Stimulated activated CD4-positive, alpha-beta T cell treated with anti-CD3 and anti-CD28 coated beads, Interleukin-2, amount 100 ng/mL, for 24 hours (primary cell): ENCODE measurements at places on chromosomes 12 and 14.

- no peak for DNase-seq
Measured at GRCh38 chr12:5081016-5081415, 37.3 kb downstream of the KCNA5 start.

- no peak for DNase-seq
Measured at GRCh38 chr14:100608586-100609330, 21.5 kb upstream of the BEGAIN start.

- DNase-seq, result no peak
Measured at GRCh38 chr12:92574911-92575570, 127.7 kb upstream of the PLEKHG7 start.

DNA sequence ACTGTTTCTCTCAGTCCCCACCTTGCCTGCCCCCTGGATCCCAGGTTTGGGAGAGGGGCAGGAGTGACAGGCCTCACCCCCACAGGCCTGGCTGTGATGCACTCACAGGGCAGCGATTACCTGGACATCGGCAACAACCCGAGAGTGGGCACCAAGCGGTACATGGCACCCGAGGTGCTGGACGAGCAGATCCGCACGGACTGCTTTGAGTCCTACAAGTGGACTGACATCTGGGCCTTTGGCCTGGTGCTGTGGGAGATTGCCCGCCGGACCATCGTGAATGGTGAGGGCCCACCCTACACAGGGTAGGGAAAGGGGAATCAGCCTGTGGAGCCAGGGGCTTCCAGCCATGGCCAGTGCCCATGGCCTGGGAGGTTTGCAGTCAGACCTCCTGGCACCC, 8.6 kb downstream of the ACVRL1 start:
- no peak for DNase-seq

DNA sequence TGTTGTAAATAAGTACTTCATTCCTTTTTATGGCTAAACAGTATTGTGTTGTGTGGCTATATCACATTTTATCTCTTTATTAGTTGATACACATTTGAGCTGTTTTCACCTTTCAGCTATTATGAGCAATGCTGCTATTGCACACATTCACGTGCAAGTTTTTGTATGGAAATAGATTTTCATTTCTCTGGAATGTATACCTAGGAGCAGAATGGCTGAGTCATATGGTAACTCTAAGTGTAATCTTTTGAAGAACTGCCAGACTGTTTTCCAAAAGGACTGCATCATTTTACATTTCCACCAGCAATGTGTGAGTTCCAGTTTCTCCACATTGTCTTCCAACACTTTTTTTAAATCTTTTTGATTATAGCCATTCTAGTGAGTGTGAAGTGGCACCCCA, 134.0 kb downstream of the SRGAP1 start:
- DNase-seq, result no peak

- no peak for DNase-seq
Measured at GRCh38 chr14:32072676-32073075, 4.4 kb upstream of the ARHGAP5 start.

DNA sequence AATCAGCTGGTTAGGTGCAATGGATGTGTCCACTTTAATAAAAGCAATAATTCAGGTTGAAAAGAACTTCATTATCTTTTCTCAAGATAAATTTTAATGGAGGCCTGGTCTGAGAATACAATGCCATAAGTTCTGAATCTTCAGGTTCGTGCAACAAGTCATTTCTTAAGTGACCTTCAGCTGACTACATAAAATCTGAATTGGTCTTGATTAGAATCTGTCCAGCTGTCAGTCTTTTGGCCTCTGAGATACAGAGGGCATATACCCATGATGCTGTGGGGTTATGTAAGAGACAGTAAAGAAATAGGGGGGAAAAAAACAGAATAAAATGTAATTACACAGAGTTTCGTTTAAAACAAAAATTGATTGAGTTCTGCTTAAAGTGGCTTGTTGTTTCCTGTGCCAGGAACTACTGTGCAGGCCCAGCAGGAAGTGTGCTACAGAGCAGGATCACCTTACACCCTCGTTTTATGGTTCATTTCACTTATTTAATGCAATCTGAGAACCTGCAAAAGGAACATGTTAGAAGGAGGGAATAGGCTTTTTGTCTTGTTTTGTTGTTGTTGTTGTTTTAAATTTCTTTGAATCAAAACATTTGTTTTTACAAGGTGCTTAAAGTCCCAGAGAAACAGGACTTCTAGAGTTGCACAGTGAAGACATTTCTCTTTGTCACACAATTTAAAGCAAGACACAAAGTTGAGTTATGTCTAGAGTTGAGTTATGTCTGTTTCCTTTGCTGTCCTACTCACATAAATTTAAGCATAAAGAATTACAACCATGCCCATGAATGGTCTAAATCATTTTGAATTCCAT, 64.2 kb downstream of the LGR5 start:
- DNase-seq, result no peak

DNA sequence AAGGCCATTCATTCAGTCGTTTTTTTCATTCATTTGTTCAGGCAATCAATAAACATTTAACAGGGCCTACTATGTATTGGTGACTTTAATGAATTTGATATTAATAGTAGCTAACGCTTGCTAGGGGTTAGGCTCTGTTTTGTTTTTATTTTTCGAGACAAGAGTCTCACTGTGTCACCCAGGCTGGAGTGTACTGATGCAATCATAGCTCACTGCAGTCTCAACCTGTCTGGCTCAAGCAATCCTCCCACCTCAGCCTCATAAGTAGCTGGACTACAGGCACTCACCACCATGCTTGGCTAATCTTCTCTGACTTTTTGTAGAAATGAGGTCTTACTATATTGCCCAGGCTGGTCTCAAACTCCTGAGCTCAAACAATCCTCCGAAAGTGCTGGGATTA, 25.6 kb upstream of the MED13L start:
- DNase-seq, result no peak

DNA sequence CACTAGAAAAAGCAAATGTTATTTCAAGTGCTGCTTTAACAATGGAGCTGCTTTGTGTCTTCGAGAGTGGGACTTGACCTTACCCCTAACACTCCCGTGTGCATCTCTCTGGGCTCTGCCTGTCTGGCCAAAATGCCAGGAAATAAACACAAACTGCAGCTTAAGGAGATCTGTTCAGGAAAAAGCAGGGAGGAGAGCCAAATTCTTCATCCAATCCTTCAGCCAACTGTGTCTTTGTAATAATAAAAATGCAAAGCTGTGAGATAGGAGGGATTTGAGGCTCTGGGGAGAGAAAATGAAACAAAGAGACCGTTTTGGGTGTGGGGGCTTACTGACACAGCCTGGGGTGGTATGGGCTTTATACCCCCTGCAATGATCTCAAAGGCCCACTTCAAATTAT, 85.8 kb upstream of the WSCD2 start:
- no peak for DNase-seq

GRCh38 chr12:129202109-129202814, 349.0 kb downstream of the GLT1D1 start:
- DNase-seq, result no peak

DNA sequence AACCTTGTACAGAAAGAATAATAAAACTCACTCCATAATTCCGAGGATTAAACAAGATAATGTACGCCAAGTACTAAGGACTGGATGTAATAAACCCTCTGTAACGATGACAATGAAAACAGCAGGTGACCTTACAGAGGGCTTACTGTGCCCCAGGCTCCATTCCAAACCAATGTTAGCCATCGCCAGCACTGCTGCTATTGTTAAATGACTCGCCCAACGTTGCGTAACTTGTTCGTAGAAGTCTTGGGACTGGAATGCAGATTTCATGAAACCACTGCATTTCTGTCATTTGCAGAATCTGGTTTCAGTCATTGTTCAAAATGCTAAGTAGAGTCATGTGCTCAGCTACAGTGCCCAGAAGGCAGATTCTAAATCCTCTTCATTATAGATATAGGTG, 728 bp upstream of the STON2 start:
- DNase-seq, result peak; percentile 9
